ENCODE measurements at places on chromosomes 5 and 9. TPM values are rescaled to one million over a fixed set of nuclear protein-coding genes. Genes with fewer than 3 reads are reported as not detected.

FBXL17 gene
- total RNA-seq: 7.5 TPM

IFNB1 gene
- total RNA-seq: not detected

OBP2B gene
- total RNA-seq: not detected

CENPP gene
- 27.5 TPM for total RNA-seq

PCDHA2 gene
- total RNA-seq: not detected

SLC1A1 gene
- total RNA-seq: not detected

TMEM252 gene
- total RNA-seq: not detected

JAKMIP2 gene
- total RNA-seq: 1.2 TPM

IL17B gene
- not detected for total RNA-seq

EQTN gene
- total RNA-seq: not detected

BNC2 gene
- total RNA-seq: not detected

ANXA2R gene
- 1.1 TPM for total RNA-seq

DNA sequence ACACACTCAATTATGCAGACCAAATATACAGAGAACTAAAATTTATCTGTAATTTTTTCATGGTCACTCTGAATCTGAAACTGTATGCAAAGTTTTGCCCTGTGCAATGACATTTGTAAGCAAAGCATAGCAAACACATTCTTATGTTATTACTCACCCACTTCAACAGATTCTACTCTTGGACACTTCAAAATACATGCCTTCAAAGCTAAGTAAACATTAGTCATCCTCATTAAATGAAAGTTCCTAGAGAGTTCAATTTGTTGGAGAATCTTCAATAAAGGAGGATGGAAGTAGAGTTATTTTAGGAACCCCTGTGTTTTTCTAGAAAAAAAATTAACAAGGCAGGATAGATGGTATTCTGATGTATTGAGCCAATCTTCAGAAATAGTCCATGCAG is 639.7 kb upstream of the C9orf72 start:
- H3K4me1 ChIP-seq: no peaks in the 10 kb centered on the region
- no peak for DNase-seq
- H3K27me3 ChIP-seq: no peaks in the 10 kb centered on the region
- H3K27ac ChIP-seq: no peak overlapping the region
- no peak overlapping the region for H3K4me3 ChIP-seq

- H3K27me3 ChIP-seq: peaks cover 5% of the 10 kb centered on the region
- no peaks in the 10 kb centered on the region for H3K36me3 ChIP-seq
- H3K4me3 ChIP-seq: no peak overlapping the region
- no peak for DNase-seq
- H3K4me1 ChIP-seq: no peaks in the 10 kb centered on the region
Measured at GRCh38 chr5:107618242-107618641, 52.5 kb downstream of the EFNA5 start.

GRCh38 chr5:148778882-148779281 is 47.5 kb upstream of the ADRB2 start:
- peaks cover 31% of the 10 kb centered on the region for H3K27me3 ChIP-seq
- H3K4me1 ChIP-seq: no peaks in the 10 kb centered on the region
- no peak for DNase-seq

- no peak overlapping the region for H3K27ac ChIP-seq
- no peaks in the 10 kb centered on the region for H3K36me3 ChIP-seq
- no peaks in the 10 kb centered on the region for H3K4me1 ChIP-seq
- H3K27me3 ChIP-seq: peaks cover 11% of the 10 kb centered on the region
Measured at GRCh38 chr5:172494630-172495505, 40.5 kb upstream of the SH3PXD2B start.

- peak overlapping the region; percentile 96 for H3K4me3 ChIP-seq
- H3K36me3 ChIP-seq: peaks cover 14% of the 10 kb centered on the region
- peaks cover 56% of the 10 kb centered on the region for H3K4me1 ChIP-seq
- DNase-seq: no peak
Measured at GRCh38 chr5:50441493-50441955, 436 bp upstream of the EMB start.

DNA sequence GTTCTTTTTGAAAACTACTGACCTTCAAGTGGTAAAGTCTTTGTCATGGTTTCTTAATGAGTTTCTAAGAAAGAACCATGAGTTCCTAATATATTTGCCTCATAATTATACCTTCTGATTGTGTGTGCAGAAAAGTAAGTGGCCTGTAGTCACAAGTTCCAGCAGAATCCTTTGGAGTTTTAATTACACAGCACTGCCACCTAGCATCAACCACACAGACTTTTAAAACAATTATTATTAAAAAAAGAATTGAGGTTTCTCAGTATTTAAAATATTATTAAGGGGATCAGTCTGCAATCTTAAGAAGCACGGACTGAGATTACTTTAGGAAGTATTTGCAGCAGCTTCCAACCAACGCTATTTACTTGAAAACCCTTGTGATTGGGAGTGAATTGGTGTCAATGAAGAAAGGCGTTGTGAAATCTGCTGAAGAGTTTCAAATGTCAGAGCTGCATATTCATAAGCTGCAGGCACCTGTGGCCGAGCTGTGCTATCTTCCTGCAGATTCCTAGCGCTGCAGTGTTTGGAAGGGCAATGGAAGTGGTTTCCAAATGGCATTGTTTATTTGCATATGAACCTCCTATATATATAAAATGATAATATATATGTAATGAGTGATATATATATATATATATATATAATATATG is 1074.2 kb upstream of the WWC1 start:
- H3K36me3 ChIP-seq: no peaks in the 10 kb centered on the region
- H3K4me3 ChIP-seq: no peak overlapping the region
- no peak overlapping the region for H3K27ac ChIP-seq
- no peak for DNase-seq

DNA sequence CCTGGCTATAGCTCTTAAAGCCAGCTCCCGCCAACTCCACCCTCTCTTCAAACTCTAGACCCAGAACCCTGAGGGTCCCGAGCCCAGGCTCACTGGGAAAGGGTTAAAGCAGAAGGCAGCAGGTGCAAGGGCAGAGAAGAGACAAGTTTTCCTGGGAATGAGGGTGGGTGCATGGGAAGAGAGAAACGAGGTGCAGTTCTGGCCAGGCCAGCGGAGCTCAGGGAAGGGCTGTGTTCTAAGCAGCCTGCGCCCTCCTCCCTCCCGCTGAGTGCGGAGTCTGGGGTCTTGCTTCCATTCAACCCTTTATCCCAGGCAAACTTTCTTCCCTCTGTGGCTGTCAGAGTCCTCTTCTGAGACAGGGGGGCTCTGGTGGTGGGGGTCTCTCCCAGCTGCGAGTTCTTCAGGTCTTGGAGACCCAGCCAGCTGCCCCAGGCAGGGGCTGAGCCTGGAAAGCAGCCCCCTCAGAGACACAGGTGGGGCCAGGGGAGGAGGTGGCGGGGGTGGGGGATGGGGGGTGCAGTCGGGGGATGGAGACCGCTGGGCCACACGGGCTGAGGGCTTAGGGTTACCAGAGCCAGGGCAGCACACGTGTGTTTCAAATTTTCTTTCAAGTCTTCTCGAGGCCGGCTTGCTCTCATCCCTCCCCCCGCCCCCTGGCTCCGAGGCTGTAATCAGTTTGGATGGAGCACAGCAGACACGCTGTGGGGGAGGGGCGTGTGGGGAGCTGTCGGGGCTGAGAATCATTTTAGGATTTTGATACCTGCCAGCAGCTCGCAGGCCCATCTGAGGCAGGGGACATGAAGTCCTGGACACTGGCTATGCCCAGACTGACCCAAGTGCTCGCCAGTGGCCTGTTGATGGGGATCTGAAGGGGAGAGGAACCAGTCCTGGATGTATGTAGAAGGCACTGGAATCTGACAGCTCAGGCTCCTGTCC is 169.6 kb upstream of the SMIM23 start:
- H3K4me3 ChIP-seq: no peak overlapping the region
- no peaks in the 10 kb centered on the region for H3K36me3 ChIP-seq
- DNase-seq: no peak
- no peaks in the 10 kb centered on the region for H3K27me3 ChIP-seq
- no peak overlapping the region for H3K27ac ChIP-seq

DNA sequence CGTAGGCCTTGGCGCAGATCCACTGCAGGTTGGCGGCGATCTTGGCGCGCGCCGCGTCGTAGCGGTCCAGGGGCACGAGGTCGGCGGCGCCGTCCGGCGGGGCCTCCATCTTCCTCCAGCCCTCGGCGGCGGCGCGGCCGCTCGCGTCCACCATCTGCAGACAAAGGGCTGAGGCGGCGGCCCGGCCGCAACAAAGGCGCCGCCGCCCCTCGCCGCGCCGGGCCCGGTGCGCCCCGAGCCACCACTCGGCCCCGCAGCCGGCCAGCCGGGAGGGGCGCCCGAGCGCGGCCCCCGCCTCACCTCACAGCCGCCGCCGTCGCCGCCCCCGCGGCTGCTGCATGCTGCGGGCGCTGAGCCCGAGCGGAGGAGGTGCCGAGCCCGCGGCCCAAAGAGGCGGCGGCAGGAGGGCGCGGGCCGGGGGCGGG is 328 bp downstream of the CAMSAP1 start:
- peak overlapping the region; percentile 28 for H3K4me3 ChIP-seq
- no peak overlapping the region for H3K27ac ChIP-seq
- H3K4me1 ChIP-seq: peaks cover 36% of the 10 kb centered on the region

GRCh38 chr5:82854956-82855355 is 222.2 kb downstream of the TMEM167A start:
- no peak overlapping the region for H3K4me3 ChIP-seq
- H3K4me1 ChIP-seq: no peaks in the 10 kb centered on the region
- no peaks in the 10 kb centered on the region for H3K27me3 ChIP-seq
- H3K36me3 ChIP-seq: no peaks in the 10 kb centered on the region
- no peak for DNase-seq
- H3K27ac ChIP-seq: no peak overlapping the region

DNA sequence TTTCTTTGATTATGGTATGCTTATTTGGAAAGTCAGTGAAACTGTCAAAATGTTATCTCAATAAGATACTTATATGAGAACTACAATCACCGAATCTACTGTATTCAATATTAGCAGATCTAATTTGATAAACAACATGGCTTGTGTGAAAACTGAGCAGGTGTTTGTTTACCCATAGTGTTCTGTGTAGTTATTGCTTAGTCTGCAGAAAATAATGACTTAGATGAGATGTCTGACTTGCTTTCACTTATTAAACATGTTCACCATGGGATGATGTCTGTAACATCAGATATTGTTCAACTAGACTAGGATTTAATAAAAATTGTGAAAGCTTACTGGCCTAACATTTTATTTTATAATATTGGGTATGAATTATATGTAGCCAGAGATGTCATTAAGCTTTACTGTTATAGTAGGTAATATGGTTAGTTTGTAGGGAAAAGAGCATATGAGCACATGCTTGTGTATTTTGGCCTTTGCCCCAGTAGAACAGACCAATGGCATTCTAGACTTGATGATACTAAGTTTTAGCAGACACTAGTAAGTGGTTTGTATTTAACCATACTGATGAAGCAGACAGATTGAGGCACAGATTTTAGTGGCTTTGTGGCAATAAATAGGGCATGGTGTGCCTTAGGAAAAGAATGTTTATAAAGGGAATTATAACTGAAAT is 16.4 kb downstream of the SUB1 start:
- no peak overlapping the region for H3K4me3 ChIP-seq
- no peak for DNase-seq
- peak overlapping the region; percentile 17 for H3K27ac ChIP-seq
- peaks cover 25% of the 10 kb centered on the region for H3K4me1 ChIP-seq
- no peaks in the 10 kb centered on the region for H3K27me3 ChIP-seq
- H3K36me3 ChIP-seq: peaks cover 67% of the 10 kb centered on the region

Measured in activated CD4-positive, alpha-beta T cell treated with anti-CD3 and anti-CD28 coated beads, Interleukin-2, amount 10 ng/mL, durations not matched to agents 24 days and 14 days (primary cell).